ENCODE measurements at places on chromosomes 5 and 9.

DNA sequence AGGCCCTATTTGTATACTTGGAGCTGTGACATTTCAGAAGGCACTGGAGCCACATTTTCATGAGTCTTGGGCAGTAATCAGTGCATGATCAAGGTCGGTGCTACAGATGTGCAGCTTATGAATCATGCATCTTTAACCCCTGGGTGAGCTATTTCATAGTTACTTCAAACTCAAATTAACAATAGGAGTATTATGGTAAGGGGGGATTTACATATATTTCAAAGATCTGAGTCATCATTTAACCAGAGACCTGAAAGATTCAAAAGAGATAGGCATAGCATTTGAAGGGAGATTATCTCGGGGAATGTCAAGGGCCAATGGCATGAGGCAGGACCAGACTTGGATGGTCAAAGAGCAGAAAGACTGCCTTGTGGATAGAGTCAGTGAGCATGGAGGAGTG is 169.0 kb upstream of the GRIN3A start:
- no peak for DNase-seq

- DNase-seq: no peak
Measured at GRCh38 chr5:115605436-115605835, 3.2 kb upstream of the TICAM2 start.

DNA sequence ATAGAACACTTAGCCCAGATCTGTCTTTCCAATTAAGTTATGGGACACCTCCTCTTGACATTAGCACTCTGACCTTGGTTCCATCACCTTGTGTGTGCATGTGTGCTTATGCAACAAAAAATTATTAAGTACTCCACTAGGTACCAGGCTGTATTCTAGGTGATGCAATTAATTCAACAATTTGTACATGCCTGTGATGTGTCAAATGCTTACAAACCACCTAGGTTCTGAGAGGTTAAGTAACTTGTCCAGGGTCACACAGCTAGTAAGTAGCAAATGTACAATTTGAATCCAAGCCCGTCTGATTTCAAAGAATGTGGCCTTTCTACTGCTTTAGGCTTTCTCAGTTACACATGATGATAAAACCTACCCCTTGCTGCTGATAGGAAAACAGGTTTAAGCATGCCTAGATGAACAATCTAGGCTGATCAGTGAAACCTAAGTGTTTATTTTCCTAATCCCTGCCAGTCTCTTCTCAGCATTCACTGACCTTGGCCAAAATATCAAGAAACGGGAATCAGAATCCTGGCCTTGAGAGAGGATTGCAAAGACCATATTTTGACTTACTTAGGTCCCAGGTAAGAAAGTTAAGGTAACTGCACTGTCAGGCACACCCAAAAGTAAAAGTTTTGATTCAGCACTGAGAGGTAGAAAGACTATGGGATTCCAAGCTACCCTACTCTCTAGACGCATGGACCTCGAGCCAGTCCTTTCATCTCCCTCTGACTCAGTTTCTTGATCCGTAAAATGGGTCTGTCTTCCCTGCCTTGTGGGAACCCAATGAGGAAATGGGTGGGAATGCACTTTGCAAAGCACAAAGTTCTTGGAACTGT is 1.0 kb downstream of the TBC1D2 start:
- no peak for DNase-seq

GRCh38 chr5:16147179-16147900 is 32.3 kb downstream of the MARCHF11 start:
- DNase-seq: no peak

DNA sequence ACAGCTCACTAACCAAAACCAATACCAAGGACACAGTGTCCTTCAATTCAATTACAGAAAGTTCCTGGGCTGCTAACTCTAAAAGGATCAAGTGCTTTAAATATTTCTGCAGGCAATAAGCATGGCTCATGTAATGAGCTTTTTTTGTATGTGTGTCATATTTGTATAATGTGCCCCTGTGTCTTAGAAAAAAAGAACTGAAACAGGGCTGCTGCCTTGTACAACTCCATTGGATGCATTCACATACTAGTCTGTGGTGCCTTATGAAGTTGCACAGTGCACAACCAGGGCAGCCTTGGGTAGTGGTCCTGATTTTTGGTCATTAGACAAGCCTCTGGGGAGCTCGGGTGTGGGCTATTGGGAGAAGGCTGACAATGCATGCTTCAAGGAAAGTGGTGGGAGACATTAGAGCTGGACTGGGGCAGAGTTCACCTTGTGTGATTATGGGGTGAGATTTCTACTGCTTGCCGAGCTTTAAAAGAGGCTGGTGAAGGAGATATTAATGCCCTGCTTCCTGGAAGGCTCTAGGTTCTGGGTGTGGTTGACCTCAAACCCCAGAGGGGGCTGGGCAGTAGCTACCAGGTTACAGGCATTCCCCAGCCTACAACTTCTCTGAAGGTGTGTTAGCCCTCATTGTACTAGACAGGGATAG is 3.6 kb upstream of the CPEB4 start:
- no peak for DNase-seq

DNA sequence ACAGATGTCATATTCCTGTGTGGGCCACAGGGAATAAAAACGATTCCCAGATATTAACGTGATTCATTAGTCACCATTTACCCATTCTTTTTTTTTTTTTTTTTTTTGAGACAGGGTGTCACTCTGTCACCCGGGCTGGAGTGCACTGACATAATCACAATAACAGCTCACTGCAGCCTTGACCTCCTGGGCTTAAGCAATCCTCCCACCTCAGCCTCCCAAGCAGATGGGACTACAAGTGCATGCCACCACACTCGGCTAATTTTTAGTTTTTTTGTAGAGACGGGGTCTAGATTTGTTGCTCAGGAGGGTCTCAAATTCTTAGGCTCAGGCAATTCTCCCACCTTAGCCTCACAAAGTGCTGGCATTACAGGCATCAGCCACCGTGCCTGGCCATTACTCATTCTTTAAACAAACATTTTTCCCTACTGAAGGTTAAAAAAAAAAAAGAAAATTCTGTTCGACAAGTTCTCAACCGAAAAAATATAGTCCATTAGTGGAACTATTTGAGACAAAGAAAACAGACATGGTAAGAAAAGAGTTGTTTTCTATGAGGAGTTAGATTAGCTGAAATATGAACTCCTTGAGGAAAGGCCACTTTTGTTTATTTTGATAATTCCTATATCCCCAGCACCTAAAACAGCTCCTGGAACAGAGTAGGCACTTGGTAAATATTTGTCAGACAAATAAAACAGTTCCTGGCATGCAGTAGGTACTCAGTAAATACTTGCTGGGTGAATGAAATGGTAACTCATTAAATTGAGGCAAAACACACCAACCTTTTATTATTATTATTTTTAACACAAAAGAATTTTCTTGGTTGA is 32.1 kb upstream of the PDCL start:
- DNase-seq: no peak

DNA sequence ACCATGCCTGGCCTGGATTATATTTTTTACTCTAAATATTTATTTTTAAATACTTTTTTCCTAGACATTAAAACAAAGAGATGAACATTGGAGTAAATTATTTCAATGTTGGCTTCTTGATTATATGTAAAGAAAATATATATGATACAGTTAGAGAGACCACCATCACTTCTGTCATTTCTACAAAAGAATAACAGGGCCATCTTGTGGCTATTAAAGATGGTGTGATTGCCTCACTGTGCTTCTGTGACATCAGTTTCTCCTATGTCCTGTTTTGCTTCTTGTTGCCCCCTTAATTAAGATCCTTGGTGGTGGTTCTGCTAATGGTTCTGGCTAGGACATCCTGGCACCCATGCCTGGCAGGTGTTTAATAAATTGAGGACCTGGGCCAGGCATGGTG is 32.9 kb downstream of the NDFIP1 start:
- no peak for DNase-seq

DNA sequence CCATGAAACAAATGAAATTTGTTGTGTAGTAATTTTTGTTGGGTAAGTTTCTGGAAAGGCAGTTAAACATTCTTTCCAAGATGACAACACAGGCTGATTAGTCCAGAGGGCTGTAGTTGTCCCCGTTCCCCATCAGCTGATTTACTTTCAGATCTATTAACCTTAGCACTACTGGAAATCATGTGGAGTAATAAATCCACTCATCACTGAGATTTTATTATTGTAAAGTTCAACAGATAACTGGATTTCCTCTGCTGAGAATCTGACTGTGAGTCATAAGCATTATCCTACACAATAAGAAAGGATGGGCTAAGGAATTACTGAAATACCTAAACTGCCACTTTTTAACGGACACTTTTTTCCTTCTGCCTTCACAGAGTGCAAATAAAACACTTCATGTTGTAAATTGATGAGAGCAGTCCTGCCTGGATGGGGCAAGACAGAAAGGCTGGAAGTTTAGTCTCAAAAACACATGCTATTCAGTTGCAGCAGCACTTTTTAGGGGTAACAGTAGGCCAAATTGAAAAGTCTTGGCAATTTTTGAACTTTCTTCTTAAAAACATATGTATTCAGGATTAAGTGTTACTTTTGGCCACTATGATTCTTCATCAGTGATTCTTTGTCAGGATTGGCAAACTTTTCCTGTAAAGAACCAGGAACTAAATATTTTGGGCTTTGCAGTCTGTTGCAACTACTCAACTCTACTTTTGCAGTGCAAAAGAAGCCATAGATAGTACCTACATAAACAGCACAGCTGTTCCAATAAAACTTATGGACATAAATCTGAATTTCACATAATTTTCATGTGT is 7.0 kb downstream of the STOM start:
- DNase-seq: no peak

DNA sequence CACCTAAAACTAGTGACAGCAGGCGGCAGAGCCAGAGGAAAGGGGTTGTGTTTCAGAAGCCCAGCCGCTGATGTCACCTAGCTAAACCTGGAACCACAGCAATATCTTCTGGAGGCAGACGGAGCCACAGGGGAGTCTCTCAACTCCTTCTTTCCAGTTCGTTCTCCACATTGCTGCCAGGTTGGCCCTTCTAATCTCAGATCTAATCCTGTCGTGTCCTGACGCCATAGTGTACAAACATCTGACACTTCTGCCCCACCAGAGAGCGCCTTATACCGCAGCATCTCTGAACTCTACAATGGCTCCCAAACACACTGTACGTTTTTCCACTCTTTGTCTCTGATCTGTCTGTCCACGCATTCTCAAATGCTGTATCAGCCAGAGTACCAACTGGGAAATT is 240.0 kb downstream of the SMARCA2 start:
- no peak for DNase-seq

GRCh38 chr5:128778474-128778873 is 186.8 kb upstream of the SLC27A6 start:
- DNase-seq: no peak

Measured in activated T-cell treated with anti-CD3 and anti-CD28 coated beads for 4 hours (primary cell).